ENCODE measurements at places on chromosomes 5 and 9.

GRCh38 chr9:101073122-101073521 is 44.6 kb downstream of the PLPPR1 start:
- DNase-seq = no peak

- DNase-seq = no peak
Measured at GRCh38 chr5:16929831-16930230, 6.3 kb downstream of the MYO10 start.

DNA sequence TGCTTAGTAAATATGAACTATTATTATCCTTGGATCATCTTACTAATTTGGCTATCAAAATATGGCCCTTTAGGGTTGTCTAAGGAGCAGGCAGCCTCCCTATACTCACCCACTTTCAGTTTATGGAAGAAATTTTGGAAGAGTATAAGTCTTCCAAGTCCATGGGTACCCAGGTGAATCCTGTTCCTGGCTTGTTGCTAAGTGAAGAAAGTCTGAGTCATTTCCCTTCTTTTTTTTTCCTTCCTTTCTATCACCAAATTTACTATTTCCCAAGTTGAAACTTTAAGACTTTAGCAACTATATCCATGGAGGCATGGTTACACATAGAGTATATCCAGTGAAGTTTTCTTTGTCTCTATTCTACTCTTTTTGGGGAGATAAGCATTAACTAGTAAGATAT is 184.0 kb upstream of the ACTBL2 start:
- DNase-seq = peak; percentile 15

DNA sequence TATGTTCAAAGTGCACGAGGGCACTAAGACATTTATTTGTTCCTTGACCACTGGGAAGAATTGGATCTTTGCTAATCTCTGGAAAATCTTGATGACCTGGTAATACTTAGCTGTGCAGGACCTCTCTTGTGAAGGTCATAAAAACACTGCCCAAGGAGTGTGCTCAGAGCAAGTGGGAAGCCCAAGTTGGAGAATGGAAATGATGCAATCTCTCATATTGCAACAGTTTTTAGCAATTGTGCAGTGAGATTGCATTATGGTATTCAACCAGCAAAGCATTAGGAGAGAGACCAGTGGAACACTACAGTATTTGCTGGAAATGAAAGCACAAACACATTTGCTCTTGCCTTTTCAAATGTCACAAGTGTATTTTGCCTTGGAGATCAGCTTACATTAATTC is 34.5 kb downstream of the TXNDC8 start:
- DNase-seq = no peak

- DNase-seq = peak; percentile 64
Measured at GRCh38 chr9:79477955-79478771, 93.6 kb upstream of the TLE4 start.

DNA sequence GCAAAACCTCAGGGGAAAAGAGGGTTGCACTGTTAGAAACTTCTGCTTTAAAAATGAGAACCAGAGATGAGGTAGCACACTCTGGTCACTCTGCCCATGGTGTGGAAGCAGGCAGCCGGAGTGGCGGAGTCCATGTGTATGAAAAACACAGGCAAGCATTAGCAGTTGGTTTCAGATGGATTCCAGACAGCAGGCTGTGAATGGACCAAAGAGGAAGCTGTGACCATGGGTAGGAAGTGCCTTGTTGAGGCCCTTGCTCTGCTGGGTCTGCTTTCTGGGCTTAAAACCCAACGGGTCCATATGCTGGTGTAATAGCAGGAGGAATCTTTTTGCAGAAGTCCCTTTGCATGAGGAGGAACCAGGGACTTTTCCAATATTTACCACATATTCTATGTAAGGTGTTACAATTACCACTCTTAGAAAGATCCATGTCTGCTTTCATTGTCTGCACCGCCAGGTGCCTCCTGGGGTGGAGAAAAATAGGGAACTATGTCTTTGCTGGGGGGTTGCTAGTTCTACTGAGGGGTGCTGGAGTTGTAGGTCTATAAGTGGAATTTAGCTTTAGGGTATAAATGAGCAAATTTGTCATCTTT is 77.0 kb downstream of the ANKRD55 start:
- no peak for DNase-seq

DNA sequence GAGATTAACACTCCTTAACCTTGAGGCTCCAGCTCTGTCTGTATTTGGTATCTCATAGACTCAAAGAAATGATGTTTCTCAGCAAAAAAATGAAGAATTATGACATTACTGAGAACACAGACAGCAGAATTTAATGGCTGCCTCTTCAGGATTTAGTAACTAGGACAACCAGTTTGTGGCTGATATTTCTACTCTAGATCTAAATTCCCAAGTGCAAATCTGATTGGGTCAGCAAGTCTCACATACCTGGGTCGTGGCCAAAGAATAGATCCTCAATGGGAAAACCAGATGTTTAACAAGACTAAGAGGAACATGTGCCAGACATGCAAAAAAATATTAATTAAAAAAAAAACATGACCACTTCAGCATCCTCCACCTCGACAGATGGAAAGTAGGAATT is 608.9 kb downstream of the DTWD2 start:
- DNase-seq = no peak

GRCh38 chr5:61532983-61533382 is 200.9 kb downstream of the ZSWIM6 start:
- DNase-seq = no peak

DNA sequence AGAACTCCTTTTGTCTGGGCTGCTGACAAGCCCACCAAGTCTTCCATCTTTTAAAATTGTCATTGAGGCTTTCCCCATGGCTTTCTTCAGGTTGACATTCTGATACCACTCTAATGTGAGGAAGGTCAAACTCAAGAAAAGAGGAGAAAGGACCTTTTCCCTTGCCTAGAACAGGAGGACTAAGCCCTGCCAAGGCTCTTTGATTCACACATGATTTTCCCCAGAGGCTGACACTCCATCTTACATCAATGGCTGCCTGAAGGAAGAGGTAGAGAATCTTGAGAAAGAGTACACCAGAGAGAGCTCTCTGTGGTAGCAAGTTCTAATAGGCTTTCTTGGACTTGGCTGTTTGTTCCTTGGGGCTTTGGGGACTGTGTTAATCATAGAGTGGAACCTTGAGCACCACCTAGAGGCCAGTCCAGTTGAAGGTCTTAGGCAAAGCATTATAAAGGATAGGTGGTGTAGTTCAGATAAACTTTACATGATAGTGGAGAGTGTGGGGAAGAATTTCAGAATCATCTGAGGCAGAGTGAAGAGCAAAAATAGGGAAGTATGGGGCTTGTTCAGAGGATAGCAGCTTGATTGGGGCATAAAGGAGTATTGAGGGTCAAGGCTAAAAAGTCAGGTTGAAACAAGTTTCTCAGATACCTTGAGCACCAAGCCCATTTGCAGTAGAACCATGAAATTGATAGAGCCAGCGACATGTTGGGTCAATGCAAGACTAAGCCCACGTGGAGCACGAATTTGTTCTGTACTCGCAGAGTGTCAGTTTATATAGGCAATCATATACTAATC is 36.7 kb downstream of the NDFIP1 start:
- peak; percentile 77 for DNase-seq

- no peak for DNase-seq
Measured at GRCh38 chr5:172699999-172700364, 58.9 kb downstream of the NEURL1B start.

DNA sequence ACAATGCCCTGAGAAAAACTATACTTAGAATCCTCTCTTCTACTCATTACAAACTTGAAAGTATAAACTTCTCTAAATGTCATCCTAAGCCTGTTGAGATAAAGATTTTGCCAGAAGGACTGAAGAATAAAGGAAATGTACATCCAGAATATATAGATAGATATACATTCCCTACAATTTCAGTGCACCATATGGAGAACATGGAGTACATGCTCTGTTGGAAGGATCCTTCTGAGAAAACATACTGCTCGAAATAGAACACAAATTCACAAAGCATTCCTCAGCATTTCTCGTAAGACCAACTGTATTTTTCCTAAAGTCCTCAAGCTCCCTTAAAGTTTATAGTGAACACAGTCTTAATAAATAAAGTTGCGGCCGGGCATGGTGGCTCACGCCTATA is 69.7 kb upstream of the RASA1 start:
- DNase-seq = no peak

- DNase-seq = no peak
Measured at GRCh38 chr9:138076650-138077009, 199.0 kb downstream of the CACNA1B start.

GRCh38 chr5:135398160-135398854 is 724 bp downstream of the MACROH2A1 start:
- peak; percentile 43 for DNase-seq

GRCh38 chr5:76715736-76716455 is at the start of gene F2R:
F2R (plus strand) TSS chr5:76716126; CDS start chr5:76716308, 182 bp downstream.
- peak; percentile 91 for DNase-seq

- DNase-seq = peak; percentile 72
Measured at GRCh38 chr5:108193021-108193795, 188.7 kb downstream of the FBXL17 start.

DNA sequence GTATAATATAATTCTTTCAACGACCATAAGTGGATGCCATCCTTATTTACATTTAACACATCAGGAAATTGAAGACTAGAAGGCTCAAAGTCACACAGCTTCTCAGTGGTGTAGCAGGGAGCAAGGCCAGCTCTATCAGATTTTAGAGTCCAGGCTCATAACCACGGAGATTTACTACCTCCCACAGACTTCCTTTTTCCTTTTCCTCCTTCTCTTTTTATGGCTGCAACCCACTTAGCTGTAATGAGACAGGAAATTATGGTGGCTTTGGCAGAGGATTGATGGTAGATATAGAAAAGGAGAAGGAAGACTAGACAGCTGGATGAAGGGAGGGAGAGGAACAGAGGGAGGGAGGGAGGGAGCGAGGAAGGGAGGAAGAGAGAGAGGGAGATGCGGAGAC is 47.4 kb downstream of the SPEF2 start:
- DNase-seq = no peak

DNA sequence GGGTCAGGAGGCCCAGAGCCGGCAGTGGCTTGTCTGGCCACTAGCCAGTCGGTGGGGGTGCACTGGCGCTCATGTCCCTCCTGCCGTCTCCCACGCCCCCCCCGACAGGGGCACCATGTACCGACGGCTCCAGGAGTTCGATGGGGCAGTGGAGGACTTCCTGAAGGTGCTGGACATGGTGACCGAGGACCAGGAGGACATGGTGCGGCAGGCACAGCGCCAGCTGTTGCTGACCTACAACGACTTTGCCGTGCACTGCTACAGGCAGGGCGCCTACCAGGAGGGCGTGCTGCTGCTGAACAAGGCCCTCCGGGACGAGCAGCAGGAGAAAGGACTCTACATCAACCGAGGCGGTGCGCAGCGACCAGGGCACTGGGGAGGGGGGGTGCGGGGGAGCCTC is 8.1 kb downstream of the TTC16 start:
- no peak for DNase-seq

- DNase-seq = no peak
Measured at GRCh38 chr9:79569814-79570447, 1.8 kb upstream of the TLE4 start.

- DNase-seq = no peak
Measured at GRCh38 chr9:102047549-102047948, 309.1 kb upstream of the GRIN3A start.

DNA sequence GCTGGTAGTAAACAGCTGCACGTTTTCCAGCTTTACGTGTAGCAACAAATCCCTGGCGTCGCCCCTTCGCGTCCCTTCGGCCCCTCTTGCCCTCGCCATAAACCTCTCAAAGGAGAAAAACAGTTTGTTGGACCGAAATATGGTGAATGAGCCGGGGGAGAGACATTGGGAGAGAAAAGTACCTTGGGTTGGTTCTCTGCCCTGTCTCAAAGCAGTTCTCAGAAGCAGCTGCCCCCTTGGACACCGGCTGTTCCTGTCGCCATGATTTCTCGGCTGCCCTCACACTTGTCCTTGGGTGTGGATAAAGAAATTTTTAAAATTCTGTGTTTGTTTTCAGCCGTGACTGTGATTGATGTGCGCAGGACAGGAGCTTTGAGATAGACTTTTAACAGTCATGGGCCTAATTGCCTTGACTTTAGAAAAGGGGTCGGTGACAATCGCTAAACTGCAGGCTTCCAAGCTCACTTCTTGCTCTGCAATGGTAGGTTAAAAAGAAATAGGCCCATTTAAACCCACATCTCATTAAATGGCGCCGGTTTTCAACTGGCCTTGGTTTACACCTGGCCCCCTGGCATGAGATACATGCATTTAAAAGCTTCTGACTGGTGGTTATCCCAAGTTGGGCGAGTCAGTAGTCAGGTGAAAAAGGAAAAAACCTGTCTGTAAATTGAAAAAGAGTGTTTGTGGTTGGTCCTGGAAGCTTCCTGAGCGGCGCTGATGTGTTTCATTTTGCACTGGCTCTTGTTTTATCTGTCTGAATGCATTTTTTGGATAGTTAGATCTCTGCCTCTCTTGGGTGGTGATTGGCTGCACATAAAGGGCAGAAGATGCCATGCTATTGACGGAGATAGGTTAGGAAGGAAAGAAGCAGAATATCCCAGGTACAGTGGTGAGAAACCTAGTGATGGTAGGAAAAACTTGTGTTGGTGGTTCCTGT is 983 bp downstream of the RCL1 start:
- DNase-seq = no peak

DNA sequence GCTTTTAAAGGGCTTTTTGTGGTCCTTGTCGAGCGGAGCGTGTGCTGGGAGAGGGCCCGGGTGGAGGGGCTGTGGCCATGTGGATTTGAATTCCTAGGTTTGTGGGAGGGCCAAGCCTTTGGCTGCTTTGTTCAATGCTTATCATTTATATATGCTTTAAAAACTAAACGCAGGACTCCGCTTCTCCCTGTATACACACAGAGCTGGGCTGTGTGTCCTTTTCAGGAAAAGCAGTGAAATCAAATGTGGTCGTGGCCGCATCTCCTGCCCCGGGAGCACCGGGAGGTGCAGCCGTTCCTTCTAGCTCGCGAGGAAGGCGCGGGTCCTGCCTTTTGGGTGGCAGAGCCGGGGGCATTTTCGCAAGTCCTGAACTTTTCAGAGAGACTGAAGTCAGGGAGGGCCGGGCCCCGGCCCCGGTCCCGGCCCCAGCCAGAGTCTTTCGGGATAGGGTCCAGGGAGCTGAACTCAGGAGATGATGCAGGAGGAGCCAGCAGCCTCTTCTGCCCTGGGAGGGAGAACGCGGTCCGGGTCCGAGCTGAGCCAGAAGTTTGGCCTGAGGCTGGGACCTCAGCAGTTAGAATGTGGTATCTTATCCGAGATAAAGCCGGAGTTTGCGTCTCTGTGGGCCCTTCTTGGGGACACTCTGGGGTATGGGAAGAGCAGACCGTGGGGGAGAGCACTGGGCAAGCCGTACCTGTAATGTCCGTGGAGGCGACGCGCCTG is 158.8 kb downstream of the C9orf152 start:
- peak; percentile 65 for DNase-seq

- DNase-seq = no peak
Measured at GRCh38 chr9:74960561-74960960, 7.8 kb upstream of the C9orf40 start.

DNA sequence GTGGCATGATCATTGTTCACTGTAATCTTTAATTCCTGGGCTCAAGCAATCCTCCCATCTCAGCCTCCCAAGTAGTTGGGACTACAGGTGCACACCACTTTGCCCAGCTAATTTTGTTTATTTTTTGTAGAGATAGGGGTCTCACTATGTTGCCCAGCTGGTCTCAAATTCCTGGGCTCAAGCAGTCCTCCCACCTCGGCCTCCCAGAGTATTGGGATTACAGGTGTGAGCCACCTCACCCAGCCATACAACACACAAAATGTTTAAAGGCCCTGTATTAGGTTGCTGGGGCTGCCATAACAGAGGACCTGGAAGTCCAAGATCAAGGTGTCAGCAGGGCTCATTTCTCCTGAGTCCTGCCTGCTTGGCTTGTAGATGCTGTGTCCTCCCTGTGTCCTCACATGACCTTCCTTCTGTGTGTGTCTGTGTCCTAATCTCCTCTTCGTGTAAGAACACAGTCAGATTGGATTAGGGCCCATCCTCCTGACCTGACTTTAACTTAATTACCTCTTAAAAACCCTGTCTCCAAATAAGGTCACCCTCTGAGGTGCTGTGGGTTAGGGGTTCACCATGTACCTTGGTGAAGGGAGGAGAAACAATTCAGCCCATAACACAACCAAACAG is 5.4 kb downstream of the UBE2QL1 start:
- DNase-seq = no peak

All from cardiac muscle cell (in vitro differentiated cells and primary cell).